PC-3 (cell line): ENCODE measurements at places on chromosomes 4 and X. TPM values are rescaled to one million over a fixed set of nuclear protein-coding genes. Genes with fewer than 3 reads are reported as not detected.

Gene CLCN3
- total RNA-seq, result 13.2 and 16.9 TPM in 2 replicates

Gene SATL1
- not detected in 2 replicates for total RNA-seq

Gene SYTL5
- total RNA-seq, result 0.04 and 0.17 TPM in 2 replicates

Gene USP26
- total RNA-seq, result not detected in 2 replicates

Gene ARX
- total RNA-seq, result not detected in 2 replicates

Gene TMPRSS11B
- not detected in 2 replicates for total RNA-seq

Gene STATH
- total RNA-seq, result not detected in 2 replicates

- no peak overlapping the region for H3K4me3 ChIP-seq
- H3K36me3 ChIP-seq, result no peaks in the 10 kb centered on the region; the same call in 1 of the 2 replicates
- no peak for DNase-seq
- H3K4me1 ChIP-seq, result no peaks in the 10 kb centered on the region; the same call in 1 of the 2 replicates
- H3K27me3 ChIP-seq, result no peaks in the 10 kb centered on the region
- H3K27ac ChIP-seq, result no peak overlapping the region
These were observed 226.0 kb downstream of the DKK2 start for GRCh38 chr4:106810122-106810521.

DNA sequence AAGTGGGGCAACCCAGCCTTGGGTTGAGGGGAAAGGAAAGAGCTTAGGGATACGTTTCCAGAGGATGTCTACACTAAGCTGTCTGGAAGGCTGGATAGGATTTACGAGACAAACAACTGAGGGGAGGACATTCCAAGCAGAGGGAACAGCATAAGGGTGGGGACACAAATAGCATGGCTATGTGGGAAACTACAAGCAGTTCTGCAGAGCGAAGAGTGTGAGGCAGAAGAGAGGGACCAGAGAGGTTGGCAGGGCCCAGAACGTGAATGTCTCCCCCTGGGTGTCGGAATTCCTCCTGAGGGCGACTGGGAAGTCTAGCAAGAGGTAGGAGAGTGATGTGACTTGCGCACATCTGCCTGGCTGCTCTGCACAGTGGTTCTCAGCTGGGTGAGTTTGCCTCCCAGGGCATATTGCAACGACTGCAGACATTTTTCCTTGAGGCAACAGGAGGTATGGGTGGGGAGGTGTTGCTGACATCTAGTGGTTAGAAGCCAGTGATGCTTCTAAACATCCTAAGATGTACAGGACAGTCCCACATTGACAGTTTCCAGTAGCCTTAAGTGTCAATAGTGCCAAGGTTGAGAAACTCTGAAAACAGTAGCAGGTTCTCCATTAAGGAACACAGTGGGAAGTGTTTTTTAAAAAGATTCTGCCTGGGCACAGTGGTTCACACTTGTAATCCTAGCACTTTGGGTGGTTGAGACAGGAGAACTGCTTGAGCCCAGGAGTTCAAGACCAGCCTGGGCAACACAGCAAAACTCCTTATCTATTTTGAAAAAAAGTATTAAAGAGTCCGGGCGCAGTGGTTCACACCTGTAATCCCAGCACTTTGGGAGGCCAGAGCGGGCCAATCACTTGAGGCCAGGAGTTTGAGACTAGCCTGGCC, 9.2 kb downstream of the NDUFA1 start:
- peaks cover 5% of the 10 kb centered on the region for H3K36me3 ChIP-seq
- no peak overlapping the region for H3K4me3 ChIP-seq
- DNase-seq, result peak; percentile 69

- no peak for DNase-seq
- no peaks in the 10 kb centered on the region for H3K4me1 ChIP-seq
- H3K27ac ChIP-seq, result no peak overlapping the region
- H3K36me3 ChIP-seq, result no peaks in the 10 kb centered on the region
- peaks cover 15% of the 10 kb centered on the region for H3K27me3 ChIP-seq
- no peak overlapping the region for H3K4me3 ChIP-seq
These were observed 45.3 kb downstream of the SHOX start for GRCh38 chrX:675955-676295.

- H3K27me3 ChIP-seq, result no peaks in the 10 kb centered on the region
- H3K4me3 ChIP-seq, result no peak overlapping the region
- DNase-seq, result peak; percentile 82
- H3K4me1 ChIP-seq, result no peaks in the 10 kb centered on the region
- no peaks in the 10 kb centered on the region for H3K36me3 ChIP-seq
- H3K27ac ChIP-seq, result no peak overlapping the region
These were observed 691.9 kb downstream of the TECRL start for GRCh38 chr4:63717384-63717783.

DNA sequence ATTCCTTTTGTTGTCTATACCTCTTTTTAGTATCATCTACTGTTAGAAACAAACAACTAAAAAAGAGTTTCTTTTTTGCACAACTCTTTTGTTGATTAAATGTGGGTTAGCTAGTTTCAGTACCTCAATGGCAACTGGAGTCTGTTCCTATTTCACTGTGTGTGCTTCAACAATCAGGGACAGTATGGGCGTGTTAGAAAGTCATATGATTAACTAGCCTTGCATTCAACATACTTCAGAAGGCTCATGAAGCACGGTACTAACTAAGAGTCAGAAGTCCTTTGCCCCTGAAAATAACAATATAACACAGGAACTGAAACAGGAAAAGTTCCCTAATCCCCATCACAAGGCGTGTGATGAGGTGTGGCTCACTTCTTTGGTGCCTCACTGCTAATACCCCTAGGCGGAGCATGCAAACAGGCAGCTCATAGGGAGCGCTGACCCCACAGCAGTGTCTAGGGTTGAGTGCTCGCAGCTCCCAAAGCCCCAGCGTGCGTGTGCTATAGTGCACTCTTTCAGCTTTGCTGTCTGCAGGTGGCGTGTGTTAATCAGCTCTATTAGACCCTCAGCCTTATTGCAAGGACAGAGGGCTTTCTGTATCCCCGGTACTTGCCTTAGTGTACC, 203.1 kb upstream of the NDST3 start:
- no peaks in the 10 kb centered on the region for H3K4me1 ChIP-seq
- no peaks in the 10 kb centered on the region for H3K27me3 ChIP-seq
- no peak overlapping the region for H3K27ac ChIP-seq
- DNase-seq, result no peak
- no peaks in the 10 kb centered on the region for H3K36me3 ChIP-seq

DNA sequence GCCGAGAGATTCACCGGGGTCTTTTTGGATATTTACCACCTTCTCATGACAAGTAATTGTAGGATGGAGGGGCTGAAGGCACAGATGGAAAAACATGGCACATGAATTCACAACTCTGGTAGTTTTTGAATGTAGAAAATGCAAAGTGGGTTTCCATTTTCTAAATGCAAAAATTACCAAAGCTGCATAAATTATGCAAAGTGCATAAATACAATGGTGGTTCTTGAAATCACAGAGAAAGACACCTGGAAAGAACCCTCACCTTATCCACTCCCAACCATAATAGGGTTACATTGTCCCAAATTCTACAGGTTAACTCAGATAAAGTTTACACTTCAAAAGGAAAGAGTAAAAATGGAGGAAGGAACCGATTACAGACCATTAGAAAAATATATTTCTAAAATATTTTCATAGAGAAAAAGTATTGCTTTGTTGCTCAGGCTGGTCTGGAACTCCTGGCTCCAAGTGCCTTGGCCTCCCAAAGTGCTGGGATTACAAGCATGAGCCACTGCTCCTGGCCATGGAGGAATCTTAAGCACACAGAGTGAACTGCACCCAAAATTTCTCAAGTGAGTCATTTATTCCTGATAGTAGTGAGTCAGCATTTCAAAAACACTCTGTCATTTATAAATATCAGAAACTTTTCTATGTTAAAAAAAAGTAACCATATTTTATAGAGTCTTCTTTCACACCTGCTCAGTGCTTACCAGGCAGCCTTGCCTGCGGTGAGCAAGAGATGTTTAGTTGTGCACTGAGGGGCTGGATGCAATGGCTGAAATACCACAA, 101.4 kb downstream of the FIP1L1 start:
- H3K4me1 ChIP-seq, result peaks cover 27% of the 10 kb centered on the region
- H3K4me3 ChIP-seq, result no peak overlapping the region
- peak; percentile 93 for DNase-seq
- H3K27ac ChIP-seq, result peak overlapping the region; percentile 72

- no peaks in the 10 kb centered on the region for H3K36me3 ChIP-seq
- no peaks in the 10 kb centered on the region for H3K27me3 ChIP-seq
- no peak overlapping the region for H3K27ac ChIP-seq
- no peaks in the 10 kb centered on the region for H3K4me1 ChIP-seq
- DNase-seq, result no peak
These were observed 32.5 kb downstream of the ETDB start for GRCh38 chrX:135087867-135088266.

- no peak overlapping the region for H3K4me3 ChIP-seq
- no peak for DNase-seq
- H3K27ac ChIP-seq, result no peak overlapping the region
- H3K36me3 ChIP-seq, result no peaks in the 10 kb centered on the region
These were observed 168.4 kb downstream of the MAD2L1 start for GRCh38 chr4:119898211-119898610.

DNA sequence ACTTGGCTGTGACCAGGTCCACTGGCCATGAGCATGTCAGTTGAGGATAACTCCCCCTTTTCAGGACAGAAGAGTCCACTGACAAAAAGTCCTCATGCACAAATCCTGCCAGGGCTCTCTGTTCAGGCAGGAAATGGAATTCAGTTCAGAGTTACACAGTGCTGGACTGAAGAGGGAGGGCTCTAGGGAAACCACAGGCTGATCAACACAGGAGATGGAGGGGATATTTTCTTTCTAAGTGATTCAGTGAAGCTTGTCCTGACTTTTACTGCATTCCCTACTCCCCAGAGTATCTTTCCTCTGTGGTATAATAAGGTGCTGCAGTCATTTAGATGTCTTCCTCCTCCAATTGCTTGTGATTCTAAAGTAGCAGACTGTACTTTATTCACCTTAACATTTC, 335.5 kb upstream of the IGFBP7 start:
- no peak for DNase-seq
- no peaks in the 10 kb centered on the region for H3K4me1 ChIP-seq
- no peaks in the 10 kb centered on the region for H3K36me3 ChIP-seq
- no peak overlapping the region for H3K4me3 ChIP-seq
- no peak overlapping the region for H3K27ac ChIP-seq

- H3K4me1 ChIP-seq, result no peaks in the 10 kb centered on the region
- no peaks in the 10 kb centered on the region for H3K36me3 ChIP-seq
- DNase-seq, result no peak
- H3K4me3 ChIP-seq, result no peak overlapping the region
- no peak overlapping the region for H3K27ac ChIP-seq
These were observed 245.5 kb downstream of the EVC2 start for GRCh38 chr4:5462896-5463295.

DNA sequence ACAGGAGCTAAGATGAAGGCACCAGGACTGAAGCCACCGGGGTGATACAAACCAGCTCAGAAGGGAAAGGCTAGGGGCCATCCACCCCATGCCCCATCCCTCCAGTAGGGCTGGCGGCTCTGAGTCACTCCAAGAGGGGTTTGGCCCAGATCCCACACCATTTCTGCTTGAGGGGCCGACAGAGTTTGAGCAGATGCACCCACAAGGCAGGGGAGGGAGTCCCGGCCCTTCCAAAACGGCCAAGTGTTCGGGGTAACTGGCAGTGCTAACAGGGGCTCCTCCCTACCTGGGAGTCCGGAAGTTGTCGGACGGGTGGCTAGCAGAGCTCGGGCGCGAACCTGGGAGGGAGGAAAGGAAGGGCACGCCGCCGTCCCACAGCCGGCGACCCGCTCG, 412 bp downstream of the SLC10A3 start:
- peaks cover 4% of the 10 kb centered on the region; the same call in 1 of the 2 replicates for H3K36me3 ChIP-seq
- no peaks in the 10 kb centered on the region for H3K27me3 ChIP-seq
- peak overlapping the region; percentile 78 for H3K4me3 ChIP-seq
- peak; percentile 38 for DNase-seq

DNA sequence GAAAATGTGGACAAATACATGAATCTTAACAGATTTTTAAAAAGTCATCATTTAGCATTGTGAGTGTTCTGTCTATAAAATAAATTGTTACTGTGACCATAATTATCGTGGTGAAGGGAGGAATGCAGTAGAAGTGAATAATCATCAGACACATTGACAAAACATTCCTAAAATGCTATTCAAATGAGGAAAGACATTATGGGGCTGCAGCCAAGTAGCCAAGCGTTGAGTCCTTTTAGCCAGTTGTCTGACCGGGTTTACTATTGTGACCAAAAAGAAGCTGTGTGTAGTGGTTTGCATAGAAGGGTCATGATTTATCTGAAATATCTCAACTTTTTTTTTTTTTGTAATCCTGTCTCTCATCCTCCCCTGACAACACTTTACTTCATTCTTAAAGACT, 19.5 kb downstream of the WWC2 start:
- no peak overlapping the region for H3K27ac ChIP-seq
- no peaks in the 10 kb centered on the region for H3K36me3 ChIP-seq
- peaks cover 15% of the 10 kb centered on the region for H3K4me1 ChIP-seq
- DNase-seq, result peak; percentile 79
- H3K27me3 ChIP-seq, result no peaks in the 10 kb centered on the region
- H3K4me3 ChIP-seq, result no peak overlapping the region

GRCh38 chr4:83283181-83283580, 1.4 kb downstream of the COQ2 start:
- peaks cover 27% of the 10 kb centered on the region for H3K4me1 ChIP-seq
- DNase-seq, result no peak
- H3K36me3 ChIP-seq, result peaks cover 2% of the 10 kb centered on the region; the same call in 1 of the 2 replicates
- no peak overlapping the region for H3K27ac ChIP-seq
- H3K4me3 ChIP-seq, result peak overlapping the region; percentile 91
- no peaks in the 10 kb centered on the region for H3K27me3 ChIP-seq

GRCh38 chr4:98749206-98749605, 90.8 kb upstream of the TSPAN5 start:
- no peaks in the 10 kb centered on the region for H3K27me3 ChIP-seq
- no peaks in the 10 kb centered on the region for H3K36me3 ChIP-seq
- no peaks in the 10 kb centered on the region for H3K4me1 ChIP-seq
- no peak overlapping the region for H3K4me3 ChIP-seq
- H3K27ac ChIP-seq, result no peak overlapping the region

DNA sequence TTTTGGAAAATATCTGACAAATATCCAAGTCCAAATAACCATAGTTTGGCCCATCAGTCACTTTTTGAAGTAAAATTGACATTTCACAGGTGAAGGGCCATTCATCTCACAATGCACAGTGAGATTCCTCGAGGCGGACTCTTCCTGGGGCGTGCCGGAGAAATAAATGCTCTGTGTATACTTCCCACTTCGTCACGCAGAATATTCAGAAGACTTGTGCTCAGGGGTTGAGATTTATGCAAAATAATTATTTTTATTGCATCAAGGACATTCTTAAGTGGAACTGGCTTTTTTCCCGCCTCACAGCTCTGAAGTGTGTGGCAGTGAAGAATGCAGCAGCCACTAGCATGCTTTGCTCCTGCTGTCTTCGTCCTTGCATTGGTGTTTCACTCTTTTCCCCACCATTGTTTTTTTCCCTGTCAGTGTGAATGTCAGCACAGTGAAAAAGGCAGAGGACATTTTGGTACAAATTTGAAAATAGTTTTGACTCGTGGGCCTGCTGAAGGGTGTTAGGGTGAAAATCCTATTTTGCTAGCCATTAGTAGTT, 70.6 kb downstream of the FAM193A start:
- H3K4me1 ChIP-seq, result no peaks in the 10 kb centered on the region
- H3K4me3 ChIP-seq, result no peak overlapping the region

DNA sequence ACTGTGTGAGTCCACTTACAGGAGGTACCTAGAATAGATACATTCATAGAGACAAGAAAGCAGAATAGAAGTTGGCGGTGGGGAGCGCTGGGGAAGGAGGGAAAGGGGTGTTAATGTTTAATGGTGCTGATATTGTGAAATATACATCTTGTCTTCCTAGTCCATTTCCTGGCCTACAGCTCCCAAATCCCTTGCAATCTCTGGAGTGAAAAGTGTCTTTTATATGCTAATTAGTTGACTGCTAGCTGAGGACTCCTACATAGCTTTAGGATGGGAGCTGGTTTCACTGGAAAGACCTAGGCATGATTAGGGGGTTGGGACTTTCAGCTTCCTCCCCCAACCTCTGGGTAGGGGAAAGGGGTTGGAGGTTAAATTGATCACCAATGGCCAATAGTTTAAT, 36.0 kb downstream of the FUNDC1 start:
- no peaks in the 10 kb centered on the region for H3K4me1 ChIP-seq
- H3K27me3 ChIP-seq, result no peaks in the 10 kb centered on the region
- H3K4me3 ChIP-seq, result no peak overlapping the region
- no peak for DNase-seq
